AG20443 (cell line): ENCODE measurements at places on chromosomes 1 and 21.

DNA sequence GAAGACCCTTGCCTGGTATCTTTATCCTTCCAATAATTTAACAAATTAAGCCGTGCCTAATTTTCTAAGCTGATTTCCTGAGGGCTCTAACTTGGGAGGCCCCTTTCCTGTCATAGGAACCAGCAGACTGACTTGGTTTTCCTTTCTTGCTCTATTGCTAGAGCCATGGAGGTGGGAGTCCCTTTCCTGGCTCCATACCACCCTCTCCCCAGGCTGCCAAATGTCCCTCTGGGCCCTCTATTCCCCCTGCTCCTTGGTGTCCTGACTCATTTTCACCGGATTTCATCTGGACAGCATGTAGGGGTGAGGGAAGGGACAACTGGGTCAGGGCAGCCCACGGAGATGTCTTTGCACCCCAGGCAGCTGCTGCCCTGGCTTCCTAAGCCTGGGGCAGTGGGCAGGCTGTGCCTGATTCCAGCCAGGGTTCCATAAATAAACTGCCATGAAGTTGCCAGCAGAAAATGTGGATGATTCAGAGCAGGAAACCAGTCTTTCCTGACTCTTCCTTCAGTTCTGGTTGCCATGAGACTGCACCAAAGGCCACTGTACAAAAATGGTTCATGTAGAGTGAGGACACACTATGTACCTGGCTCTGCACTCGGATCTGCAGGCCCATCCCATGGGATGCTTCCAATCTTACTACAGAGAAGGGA lies 38.0 kb upstream of the SERBP1 start:
- peak; percentile 24 for DNase-seq

DNA sequence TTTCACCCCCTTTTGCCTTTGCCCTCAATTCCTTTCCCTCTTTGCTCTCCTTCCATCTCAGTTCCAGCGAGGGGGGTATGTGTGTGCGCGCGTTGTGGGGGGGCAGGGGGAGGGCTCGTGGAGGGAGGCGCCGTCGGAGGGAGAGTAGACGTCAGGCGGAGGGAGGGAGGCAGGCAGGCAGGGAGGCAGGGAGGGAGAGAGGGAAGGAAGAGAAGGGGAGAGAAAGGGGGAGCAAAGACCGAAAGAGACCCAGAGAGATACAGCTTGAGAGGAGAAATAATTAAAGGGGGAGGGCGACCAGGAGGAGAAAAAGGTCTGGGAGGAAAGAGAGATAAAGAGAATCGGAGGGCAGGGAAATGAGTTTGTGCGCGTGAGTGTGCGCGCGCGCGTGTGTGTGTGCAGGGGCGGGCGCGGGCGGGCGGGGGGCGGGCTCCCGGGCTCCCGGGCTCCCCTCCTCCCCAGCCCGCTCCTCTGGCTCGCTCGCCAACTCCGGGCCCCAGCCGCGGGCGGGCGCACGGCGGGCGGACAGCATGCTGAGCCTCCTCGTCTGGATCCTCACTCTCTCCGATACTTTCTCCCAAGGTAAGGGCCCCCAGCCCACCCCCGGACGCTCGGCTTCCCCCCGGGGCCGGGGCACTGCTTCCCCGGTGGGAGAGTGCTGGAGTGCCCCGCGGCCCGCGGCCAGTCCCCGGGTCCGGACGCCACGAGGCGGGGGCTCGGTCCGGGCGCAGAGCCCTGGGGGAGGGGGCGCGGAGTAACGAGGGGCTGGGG lies at the start of gene KIRREL1:
Gene KIRREL1, plus strand, starts transcription at position 499 of the 771 bp plus-strand sequence. Its CDS starts 32 bp downstream, at position 531.
- DNase-seq = peak; percentile 87

DNA sequence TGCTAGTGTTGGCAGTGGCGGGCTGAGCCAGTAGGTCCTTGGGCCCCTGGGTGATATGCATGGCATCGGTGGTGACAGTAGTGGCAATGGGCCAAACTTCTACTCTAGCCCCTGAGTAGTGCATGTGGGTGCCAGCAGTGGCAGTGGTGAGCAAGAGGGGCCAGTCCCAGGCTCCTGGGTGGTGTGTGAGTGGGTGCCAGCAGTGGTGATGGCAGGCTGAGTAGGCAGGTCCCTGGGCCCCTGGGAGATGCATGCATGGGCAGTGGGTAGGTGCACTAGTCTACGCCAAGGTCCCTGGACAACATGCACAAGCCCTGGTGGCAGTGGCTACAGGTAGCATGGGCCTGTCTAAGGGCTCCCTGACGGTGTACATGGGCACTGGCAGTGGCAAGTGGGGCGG lies 24.6 kb upstream of the TTC22 start:
- no peak for DNase-seq

DNA sequence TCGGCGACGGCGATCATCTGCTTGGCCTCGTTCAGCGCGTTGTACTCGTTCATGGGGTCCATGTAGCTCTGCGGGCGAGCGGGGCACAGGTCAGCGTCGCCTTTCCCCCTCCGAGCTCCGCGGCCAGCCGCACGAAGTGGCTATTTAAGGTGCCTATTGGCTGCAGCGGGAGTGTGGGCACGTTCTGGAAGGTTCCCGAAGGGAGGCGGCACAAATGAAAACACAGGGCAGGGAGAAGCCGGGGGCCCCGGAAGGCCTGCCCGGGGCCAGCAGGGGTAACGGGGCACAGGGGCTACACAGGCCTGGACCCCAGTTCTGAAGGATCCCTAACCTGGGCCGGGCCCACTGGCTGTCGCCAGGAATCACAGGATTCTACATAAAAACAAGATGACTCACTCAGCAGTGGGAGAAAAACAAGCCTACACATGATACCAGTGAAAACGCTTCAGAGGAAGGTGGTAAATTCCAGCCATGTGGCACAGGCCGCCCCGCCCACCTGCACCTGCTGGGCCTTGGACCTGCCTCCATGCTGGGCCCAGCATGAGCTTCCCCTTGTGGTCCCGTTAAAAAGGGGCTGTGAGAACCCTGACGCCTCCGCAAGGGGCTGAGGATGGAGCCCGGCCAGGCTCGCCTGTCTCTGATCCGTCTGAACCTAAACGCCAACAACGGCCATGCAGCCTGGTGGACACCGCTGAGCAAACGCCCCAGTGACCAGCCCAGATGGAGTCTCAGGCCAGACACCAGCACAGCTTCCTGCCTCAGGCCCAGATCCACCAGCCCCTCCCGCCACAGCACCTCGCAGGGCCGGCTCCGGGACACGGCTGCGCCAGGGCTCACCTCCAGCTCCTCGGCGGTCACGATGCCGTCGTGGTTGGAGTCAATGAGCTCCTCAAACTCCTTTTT lies 3.9 kb upstream of the TNFRSF4 start:
- no peak for DNase-seq

DNA sequence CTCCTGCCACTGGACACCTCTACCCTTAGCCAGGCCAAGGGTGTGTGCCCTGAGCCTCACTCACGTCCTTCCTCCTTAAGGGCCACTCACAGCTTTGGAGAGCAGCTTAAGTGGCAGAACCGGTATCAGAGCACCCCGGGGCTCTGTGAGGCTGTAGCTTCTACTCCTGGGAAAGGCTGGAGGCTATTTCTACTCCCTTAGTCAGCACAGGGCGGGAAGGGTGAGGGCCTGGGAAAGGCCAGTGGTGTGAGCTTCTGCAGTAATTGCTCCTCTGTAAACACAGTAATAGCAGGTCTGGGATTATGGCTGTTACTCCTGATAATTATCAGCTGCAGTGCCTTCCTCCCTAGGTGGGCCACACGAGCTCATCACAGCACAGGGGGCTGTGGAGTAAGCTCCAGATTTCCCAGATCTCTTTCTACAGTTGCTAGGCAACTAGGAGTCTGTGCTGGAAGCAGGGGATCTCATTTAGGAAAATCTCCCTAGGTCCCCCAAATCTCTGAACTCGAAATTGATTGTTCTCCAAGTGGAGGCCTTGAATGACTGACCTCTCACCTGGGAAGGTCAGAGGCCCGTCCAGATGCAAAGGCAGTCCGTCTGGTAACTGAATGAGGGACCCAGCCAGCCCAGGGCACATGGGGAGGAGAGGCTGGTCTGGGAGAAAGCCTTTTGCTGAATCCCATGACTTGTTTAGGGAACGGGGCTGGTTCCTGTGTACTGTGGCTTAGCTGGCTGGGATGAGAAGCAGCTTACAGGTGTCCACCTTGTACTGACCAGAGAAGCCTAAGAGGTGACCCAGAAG lies 29.3 kb downstream of the IER5 start:
- peak; percentile 55 for DNase-seq

DNA sequence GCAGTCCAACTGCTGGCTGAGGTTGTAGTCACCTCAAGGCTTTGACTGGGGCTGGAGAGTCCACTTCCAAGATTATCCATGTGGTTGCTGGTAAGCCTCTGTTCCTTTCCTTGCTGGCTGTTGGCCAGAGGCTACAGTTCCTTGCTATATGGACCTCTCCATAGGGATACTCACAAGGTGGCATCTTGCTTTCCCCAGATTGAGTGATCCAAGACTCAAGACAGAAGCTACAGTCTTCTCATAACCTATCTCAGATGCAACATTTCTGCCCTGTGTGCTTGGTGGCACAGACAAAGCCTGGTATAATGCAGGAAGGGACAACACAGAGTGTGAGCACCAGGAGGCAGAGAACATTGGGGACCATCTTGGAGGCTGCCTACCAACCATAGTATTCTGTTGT lies 111.8 kb downstream of the FNBP1L start:
- DNase-seq = no peak

- no peak for DNase-seq
These were observed 34.5 kb downstream of the RAB4A start for GRCh38 chr1:229305392-229305791.

GRCh38 chr1:214511639-214511998 lies 39.8 kb downstream of the PTPN14 start:
- DNase-seq = no peak

DNA sequence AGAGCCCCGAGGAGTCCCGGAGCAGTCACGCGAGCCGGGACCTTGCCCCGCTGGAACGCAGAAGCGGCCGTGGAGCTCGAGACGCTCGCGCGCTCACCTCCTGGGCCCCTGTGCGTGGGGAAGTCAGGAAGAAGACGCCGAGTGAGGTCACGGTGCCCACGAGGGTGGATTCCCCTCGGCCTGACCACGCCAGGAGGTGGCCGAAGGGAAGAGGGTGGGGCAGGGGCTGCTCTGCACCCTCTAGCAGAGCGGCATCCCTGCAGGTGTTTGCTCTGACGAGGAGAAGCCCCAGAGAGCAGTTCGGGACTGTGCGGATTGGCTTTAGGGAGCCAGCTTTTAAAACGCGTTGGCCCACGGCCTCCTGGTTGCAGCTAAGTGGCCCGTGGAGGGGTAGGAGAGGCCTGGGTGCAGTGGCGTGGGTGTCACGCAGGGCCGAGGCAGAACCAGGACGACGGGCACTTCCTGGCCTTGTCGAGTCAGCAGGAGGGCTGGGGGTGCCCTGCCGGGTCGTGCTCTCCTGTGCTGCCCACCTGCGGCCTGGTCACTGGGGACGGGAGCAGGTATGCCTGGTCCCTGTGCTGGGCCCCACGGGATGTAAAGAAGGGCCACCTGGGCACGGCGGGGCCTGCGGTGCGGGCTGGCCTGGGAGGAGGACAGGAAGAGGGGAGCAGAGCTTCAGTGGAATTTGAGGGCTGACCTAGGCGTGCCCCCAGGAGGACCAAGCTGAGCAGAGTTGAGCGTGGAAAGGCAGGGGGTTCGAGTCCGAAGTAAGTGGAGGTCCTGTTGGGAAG lies 1.0 kb downstream of the PDXK start:
- DNase-seq = peak; percentile 24

DNA sequence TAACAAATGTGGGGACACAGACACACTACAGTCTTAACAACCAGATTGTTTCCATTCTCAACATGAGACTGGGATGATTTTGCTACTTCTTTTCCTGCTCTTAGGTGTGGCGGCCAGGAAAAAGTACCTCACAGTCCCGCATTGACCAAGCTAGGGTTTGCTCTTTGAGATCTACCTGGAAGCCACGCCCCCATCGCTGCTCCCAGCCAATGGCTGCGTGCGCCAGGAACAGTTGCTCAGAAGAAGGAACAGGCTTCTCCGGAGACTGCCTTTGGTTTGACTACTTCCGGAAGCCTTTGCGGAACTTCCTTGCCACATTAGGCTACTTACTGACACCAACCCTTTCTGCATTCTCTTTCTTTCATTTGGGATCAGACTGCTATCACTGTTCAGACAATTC lies 44.2 kb upstream of the PLD5 start:
- DNase-seq = no peak

- DNase-seq = peak; percentile 67
These were observed 62.9 kb downstream of the GADD45A start for GRCh38 chr1:67747671-67748546.

DNA sequence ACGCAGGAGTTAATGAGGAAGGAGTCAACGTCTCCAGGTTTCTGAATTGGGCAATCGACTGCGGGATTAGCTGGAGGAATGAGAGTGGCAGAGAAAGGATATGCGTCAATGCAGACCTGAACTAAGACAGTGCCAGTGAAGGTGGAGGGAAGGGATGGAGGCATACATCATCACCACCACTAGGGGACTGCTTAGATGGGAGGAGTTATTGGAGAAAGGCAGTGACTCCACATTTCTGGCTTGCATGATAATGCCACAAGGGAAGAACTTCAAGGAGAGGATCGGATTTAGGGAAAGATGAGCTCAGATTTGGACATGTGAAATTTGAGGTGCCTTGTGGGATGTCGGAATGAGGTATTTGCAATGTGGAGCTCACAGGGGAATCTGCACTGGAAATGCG lies 17.5 kb downstream of the VASH2 start:
- peak; percentile 68 for DNase-seq

DNA sequence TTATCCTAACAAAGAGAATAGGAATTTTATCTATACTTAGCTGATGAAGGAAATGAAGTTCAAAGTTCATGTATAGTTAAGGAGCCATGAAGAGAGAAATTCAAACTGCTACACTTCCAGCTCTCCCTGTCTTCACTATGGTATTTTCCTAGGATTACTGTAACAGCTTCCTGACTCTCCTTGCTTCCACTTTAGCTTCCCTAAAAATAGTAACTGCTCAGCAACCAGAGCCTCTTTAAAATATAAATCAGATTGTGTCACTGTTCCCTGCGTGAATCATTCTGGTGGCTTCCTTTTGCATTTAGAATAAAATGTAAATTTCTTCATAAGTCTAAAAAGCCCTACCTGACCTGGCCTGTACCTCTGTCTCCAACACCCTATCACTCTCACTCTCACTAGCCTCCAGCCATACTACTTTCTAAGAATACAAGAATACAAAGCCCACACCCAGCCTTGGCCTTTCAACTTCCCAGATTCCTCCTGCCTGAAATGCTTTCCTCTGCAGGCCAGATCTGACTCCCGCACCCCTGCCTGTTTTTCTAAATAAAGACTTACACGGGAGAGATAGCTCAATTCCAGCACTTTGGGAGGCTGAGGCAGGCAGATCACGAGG lies 30.5 kb downstream of the OR10J1 start:
- no peak for DNase-seq

- DNase-seq = peak; percentile 37
These were observed 8.1 kb upstream of the ADCY10 start for GRCh38 chr1:167922023-167922422.

GRCh38 chr1:89727517-89728312 lies 93.1 kb upstream of the LRRC8D start:
- DNase-seq = no peak

- DNase-seq = no peak
These were observed 1.2 kb downstream of the NASP start for GRCh38 chr1:45585110-45585426.

GRCh38 chr1:228404107-228404720 lies 2.4 kb downstream of the TRIM11 start:
- DNase-seq = no peak

DNA sequence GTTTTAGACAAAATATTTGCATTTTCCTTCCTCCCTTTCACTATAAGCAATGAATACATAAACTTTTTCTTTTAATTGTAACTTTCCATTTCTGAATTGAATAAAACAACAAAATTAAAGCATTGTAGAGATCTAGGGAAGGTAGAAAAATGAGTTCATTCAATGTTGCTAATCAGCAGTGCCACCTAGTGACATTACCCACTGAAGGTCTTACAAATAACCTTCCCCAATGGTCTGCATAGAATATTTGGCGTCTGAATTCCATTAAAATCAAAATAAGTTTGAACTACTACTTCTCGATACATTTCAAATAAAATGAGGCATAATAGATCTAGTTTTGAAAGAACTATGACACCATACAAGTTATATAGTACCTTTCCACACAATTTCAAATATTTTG lies 19.6 kb downstream of the FH start:
- DNase-seq = peak; percentile 40
